Stimulated activated naive CD8-positive, alpha-beta T cell treated with anti-CD3 and anti-CD28 coated beads, Interleukin-15, amount 100 ng/mL, for 72 hours (primary cell): ENCODE measurements at places on chromosomes 16 and 17.

DNA sequence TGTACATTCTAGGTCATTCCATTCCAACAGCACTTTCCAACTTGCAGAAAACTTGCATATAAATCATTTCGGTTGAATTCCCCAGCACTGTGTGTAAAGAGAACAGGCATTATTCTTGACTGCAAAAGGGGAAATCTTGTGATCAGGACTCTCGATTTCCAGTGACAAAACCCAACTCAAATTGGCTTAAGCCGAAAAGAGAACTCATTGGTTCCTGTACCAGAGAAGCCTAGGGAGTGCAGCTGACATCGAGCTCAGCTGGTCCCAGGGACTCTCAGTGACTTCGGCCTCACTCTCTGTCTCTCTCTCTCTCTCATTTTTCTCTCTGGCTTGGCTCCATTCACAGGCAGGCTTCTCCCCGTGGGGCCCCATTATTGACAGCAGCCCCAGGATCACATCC is 30.7 kb downstream of the CD300LF start:
- DNase-seq, result no peak

- DNase-seq, result no peak
Measured at GRCh38 chr16:27483088-27483437, 66.7 kb downstream of the GTF3C1 start.

DNA sequence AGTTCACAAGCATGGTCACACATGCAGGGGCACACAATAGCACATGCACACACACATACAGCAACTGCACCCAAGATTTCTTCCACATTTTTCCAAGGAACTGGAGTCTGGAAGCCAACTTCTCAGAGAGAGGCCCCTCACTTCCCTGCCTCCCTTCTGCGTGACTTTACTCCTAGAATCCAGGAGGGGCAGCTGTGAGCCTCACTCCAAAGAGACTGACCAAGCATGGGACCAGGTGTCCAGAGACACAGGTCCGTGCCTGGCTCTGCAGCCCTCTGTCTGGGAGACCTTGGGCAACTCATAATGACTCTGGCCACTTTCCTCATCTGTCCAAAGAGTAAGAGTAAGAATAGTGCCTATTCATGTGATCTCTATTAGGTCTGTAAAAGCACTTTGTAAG is 104.7 kb upstream of the TMEM132E start:
- DNase-seq, result no peak

DNA sequence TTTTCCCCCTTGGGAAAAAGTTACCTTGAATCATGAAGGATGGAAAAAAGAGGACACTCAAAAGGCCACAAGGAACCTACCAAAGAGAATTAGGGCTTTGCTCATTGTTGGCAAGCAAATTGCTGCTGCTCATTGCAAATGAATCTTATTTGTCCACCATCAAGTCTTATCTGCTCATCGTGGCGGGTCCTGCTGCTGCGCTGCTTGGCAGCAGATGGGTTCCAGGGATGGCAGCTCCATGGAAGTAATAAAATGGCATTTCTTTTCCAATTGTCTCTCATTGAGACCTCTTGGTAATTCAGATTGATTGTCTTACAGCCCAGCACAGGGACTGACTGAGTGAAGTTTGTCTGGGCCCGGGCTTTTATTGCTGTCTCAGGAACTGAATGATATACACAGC is 118.7 kb downstream of the MRM1 start:
- no peak for DNase-seq

DNA sequence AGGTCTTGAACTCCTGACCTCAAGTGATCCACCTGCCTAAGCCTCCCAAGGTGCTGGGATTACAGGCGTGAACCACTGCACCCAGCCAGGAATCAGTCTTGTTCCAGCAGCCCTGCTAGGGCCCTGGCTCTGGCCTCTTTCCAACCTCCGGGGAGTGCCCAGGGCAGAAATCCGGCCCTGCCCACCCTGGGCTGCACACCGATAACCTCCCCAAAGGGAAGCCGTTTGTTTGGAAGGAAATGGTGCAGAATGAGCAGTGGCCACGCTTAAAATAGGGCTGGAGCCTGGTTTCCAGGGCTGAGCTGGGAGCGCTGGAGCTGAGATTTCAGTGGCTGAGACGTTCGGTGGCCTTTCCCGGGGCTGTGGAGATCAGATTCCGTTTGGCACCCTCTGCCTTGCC is 17.8 kb upstream of the EMP2 start:
- DNase-seq, result no peak

DNA sequence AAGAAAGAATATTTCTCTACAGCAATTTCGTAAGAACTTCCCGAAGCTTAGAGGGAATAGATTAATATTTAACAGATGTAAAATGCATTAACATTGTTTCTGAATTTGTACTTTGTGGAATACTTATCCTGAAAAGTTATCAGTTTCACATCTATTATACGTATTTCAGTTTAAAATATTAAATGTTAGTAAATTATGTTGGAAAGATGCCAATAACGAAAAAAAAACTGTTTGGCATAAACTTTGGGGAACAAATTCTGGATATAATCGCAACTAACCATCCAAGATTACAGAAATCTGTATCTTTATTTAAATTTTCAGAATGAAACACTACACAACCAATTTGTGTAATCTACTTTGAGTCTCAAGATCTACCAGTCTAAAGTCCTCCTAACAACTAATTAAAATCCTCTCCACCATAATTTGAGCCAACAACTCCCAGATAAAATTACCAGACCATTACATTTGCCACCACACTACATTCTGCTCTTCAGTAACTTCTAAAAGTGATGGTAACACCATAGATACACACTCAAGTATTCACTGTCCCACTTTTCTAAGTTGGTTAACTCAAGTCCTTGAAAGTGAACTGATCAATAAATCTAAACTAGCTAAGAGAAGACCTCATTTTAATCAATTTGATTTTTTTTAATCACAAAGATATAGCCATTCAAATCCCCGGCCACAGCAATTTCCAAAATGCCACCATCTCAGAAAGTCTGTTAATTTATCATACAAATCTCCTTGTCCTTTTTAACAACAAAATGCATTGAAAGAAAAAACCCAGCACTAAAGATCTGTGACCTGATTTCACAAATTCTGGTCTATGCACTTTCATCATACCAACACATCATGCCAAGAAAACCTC is 2.0 kb downstream of the SIAH1 start:
- DNase-seq, result no peak

DNA sequence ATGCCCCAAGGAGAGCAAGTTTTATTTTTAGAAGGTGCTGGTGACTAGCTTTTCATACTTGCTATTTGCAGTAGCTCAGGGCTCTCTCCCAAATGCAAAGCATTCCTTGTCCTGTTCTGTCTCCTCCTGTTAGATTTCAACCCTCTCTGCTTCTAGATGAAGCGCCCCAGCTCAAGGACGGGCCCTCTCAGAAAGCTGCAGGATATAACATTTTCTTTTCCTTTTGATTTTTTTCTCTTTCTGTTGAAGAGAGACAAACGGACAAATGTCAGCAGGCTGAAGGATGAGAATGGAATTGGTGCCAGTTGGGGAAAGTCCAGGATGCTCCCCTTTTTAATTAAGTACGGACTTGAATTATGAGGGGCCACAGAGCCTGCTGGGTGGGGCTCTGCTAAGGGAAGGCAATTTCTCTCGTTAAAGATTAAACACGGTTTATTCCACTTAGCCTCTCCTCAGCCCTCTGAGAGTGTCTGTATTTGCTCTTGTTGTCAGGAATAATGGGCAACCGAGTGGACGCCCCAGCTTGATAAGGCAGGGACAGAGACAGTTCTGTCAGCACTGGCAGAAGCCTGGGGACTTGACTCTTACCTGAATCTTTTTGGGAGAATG is 6.2 kb upstream of the ETV4 start:
- DNase-seq, result no peak

DNA sequence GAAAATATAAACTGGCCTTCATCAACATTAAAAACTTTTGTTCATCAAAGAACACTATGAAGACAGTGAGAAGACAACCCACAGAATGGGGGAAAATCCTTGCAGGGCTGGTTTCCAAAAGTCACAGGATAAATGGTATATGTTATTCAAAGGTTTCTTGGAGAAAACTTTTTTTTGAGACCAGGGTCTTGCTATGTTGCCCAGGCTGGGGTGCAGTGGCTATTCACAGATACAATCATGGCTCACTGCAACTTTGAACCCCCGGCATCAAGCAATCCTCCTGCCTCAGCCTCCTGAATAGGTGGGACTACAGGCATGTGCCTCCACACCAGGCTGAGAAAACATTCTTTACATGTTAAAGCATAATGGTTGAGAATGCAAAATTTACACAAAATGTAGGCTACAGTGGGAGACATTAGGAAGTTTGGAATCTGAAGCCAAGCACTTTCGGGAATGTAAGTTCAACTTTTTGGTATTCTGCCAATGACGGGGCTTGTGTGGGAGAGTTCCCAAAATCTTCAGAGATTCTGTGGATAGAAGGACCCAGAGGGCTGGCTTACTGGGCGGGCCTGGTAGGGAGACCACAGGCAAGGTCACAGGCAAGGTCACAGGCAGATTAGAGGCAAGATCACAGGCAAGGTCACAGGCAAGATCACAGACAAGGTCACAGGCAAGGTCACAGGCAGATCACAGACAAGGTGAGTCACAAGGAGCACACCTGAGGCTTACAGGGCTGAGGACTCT is 24.2 kb upstream of the ATP2A3 start:
- no peak for DNase-seq

GRCh38 chr17:62981933-62982332 is 15.9 kb downstream of the TANC2 start:
- DNase-seq, result no peak

DNA sequence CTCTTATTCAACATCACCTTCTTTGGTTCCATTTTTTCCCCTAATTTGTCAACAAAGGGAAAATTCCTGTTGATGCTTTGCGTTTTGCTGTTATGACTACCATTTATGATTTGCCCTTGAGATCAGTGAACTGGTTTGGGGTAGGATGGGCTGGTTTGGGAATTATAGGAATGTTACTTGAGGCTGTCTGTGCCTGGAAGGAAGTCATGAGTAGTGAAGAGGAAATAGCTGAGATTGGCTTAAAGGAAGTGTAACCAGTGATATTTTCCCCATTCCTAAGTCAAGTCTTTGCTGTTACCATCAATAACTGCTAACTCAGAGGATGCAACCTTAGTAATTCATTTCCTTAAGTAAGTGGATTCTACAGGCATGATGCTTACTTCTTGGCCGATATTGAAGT is 179.2 kb downstream of the MAP2K6 start:
- DNase-seq, result no peak

DNA sequence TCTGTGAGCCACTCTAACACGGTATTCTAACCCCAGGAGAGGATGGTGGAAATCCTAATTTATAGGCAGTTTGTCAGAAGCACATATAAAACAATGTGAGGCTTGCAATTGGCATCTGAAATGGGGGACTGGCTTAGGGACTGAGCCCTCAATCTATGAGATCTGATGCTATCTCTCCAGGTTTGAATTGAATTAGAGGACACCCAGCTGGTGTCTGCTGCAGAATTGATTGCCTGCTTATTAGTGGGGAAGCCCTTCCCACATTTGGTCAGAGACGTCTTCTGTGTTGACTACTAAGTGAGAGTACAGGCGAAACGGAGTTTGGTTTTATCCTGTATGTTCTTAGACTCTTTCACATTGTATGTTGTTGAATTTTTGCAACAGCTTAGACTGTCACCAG is 13.6 kb upstream of the TMIGD1 start:
- DNase-seq, result no peak

GRCh38 chr16:14070555-14070876 is 603 bp upstream of the MRTFB start:
- DNase-seq, result peak; percentile 4

GRCh38 chr16:77790009-77790372 is 1.6 kb downstream of the VAT1L start:
- DNase-seq, result no peak

- DNase-seq, result peak; percentile 22
Measured at GRCh38 chr17:78185981-78186691, 716 bp downstream of the TK1 start.

- no peak for DNase-seq
Measured at GRCh38 chr17:79530361-79531105, 80.3 kb downstream of the RBFOX3 start.

DNA sequence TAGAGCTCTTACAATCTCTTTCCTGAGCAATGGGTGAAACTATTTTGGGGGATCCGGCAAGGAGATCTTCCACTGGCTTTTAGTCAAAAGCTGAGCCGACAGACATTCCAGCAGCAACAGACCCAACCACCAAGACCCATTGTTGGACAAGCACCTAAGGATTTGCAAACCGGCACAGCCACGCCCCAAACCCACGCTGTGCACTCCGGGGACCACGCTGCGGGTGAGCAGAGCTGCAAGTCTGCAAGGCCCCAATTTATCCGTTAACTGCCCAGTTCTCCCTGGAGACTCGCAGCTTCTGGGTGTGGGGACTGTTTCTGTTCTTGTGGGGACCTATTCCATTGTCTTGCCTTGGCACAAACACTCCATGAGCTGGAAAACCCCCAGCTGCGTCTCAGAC is 45.9 kb downstream of the C16orf95 start:
- DNase-seq, result no peak

DNA sequence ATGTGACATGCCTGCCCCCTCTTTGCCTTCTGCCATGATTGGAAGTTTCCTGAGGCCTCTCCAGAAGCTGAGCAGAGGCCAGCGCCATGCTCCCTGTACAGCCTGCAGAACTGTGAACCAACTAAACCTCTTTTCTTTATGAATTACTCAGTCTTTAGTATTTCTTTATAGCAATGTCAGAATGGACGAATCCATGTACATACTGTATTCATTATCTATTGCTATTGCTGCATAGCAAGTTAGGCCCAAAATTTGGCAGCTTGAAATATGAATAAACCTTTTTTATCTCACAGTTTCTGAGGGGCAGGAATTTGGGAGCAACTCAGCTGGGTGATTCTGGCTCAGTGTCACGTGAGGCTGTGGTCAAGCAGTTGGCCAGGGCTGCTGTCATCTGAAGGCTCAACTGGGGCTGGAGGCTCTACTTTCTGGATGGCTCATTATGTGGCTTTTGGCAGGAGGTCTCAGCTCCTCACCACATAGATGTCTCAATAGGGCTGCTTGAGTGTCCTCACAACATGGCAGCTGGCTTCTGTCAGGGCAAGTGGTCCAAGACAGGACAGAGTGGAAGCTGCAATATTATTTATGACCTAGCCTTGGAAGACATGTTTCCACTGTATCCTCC is 40.0 kb downstream of the SOCS1 start:
- DNase-seq, result no peak

GRCh38 chr16:51010817-51011216 is 140.3 kb downstream of the SALL1 start:
- no peak for DNase-seq

- DNase-seq, result no peak
Measured at GRCh38 chr16:4481526-4481925, 5.3 kb downstream of the HMOX2 start.

GRCh38 chr16:85389679-85390470 is 223.2 kb upstream of the GSE1 start:
- DNase-seq, result no peak

GRCh38 chr16:56608876-56609462 is 585 bp downstream of the MT2A start:
- DNase-seq, result peak; percentile 36

- DNase-seq, result no peak
Measured at GRCh38 chr16:19607616-19608280, 52.2 kb downstream of the VPS35L start.

- no peak for DNase-seq
Measured at GRCh38 chr17:50090971-50091917, 3.9 kb upstream of the PDK2 start.
